ENCODE measurements at places on chromosomes 5 and 9.

- DNase-seq: no peak
Observed at GRCh38 chr9:16754662-16755061, 115.8 kb downstream of the BNC2 start.

- DNase-seq: no peak
Observed at GRCh38 chr9:91211414-91211813, 150.3 kb downstream of the AUH start.

DNA sequence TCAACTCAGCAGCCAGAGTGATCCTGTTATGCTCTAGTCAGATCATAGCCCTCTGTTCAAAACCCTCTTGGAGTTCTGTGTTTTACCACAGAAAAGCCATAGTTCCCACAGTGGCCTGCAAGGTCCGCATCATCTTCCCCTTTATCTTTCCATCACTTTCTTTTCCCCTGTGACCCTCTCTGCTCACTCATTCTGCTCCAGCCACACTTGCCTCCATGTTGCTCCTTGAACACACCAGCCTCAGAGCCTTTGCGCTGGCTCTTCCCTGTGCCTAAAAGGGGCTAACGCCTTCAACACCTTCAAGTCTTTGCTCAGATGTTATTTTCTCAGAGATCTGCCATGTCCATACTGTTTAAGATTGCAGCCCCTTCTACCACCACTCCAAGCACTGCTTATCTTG is 26.3 kb downstream of the CSF2 start:
- DNase-seq: no peak

DNA sequence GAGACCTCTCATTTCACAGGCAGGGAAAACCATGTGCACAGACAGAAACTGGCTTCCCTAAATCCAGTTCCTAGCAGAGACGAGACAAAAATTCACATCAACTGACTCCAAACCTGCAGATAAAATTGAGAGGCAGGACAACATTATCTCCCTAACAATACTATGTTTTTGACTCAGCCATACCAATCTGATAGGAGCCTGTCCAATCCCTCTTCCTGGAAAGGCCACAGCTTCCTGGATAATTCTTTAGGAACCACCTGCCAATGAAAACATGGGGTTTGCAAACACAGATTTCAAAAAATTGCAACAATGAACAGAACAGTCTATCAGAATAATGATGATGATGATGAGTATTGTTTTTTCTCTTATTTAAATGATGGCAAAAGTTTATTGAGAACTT is 22.4 kb downstream of the SH3TC2 start:
- no peak for DNase-seq

DNA sequence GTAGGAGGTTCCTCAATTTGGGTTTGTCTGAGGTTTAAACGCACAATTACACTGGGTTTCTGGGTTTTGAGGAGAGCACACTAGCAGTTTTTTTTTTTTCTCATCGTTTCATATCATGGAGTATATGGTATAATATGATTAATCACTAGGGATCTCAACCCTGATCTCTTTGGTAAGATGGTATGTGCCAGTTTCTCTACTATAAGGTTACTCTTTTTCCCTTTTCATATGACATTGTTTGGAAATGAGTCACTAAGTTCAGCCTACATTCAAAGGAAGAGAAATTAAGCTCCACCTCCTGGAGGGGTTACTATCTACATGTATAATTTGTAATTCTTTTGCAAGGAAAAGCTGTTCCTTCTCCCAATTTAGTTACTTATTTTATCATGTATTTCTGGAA is 35.2 kb downstream of the MTRR start:
- DNase-seq: no peak
